MV-4-11 (cell line): ENCODE measurements at places on chromosomes 7 and 10.

GRCh38 chr10:106493751-106494150, 670.8 kb downstream of the SORCS1 start:
- no peak for DNase-seq

GRCh38 chr10:43377424-43377883, 6.0 kb downstream of the FXYD4 start:
- no peak for DNase-seq

DNA sequence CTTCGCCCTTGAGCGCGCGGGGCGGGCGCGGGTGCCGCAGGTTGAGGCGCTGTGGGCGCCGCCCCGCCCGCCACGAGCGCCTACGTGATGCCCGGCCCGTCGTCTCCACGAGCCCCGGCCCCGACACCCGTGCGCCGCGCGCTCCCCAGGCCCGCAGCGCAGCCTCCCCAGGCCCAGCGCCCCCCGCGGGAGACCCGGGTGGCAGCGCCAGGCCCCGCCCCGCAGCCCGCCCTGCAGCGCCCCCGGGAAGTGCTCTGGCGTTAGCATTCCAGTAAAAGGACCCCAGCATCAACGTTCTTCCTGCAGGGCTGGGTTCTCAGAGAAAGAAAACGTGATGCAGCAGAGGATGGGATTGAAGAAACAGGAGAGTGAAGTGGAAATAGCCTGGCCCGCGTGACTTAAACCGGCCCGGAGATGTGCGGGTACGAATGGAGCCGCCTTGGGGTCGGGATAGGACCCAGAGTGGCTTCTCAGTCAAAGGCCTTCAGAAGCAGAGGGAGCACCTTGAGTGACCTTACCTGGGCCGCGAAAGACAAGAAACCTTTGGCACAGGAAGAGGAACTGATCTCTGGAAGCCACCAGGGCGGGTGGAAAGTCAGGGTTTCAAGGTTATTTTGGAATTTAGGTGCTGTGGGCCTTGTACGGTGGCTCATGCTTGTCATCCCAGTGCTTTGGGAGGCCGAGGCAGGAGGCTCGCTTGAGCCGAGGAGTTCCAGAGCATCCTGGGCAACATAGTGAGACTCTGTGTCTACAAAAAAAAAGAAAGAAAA, 1.8 kb downstream of the PFKP start:
- peak; percentile 11 for DNase-seq

DNA sequence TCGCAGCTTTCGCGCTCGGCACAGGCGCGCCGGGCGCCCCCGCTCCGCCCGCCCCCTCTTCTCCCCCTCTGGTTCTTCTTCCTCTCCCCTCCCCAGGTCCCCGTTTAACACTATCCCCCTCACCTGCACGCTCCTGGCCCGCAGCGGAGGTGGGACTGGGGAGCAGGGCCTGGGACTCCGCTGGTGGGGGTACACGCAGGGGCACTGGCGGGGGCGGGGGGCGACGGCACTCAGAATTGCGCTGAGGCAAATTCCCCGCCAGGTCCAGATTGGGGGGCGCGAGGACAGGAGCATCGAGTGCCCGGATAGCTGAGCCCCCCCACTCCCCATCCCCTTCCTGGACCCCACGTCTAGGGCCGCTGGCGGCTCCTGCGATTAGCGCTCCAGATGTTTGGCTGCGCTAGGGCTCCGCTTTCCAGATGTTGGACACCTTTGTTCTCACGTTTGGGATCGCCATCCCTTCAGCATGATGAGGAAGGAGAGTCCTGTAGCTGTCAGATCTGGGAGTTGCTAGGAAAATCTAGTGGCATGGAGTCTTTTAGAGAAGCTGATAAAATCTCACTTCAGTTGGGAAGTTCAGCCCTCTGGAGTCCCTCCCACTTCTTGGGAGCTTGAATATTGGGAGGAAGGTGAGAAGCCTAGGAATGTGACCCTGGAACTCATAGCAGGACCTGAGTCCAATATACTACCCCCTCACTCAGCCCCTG, 31.4 kb upstream of the PAX2 start:
- DNase-seq, result no peak
